Left cardiac atrium (tissue), 4 donors: ENCODE measurements at places on chromosomes 12 and 14. TPM values are rescaled to one million over a fixed set of nuclear protein-coding genes. Genes with fewer than 3 reads are reported as not detected.

ANG gene
- total RNA-seq, result 13.0 TPM

CCDC198 gene
- total RNA-seq, result not detected

GDF3 gene
- 0.24 TPM for total RNA-seq

DIO3 gene
- 1.1 TPM for total RNA-seq

OR10AD1 gene
- total RNA-seq, result not detected

C12orf54 gene
- total RNA-seq, result not detected

GPR137C gene
- 0.52 TPM for total RNA-seq

DLK1 gene
- 3.3 TPM for total RNA-seq

PTHLH gene
- 11.6 TPM for total RNA-seq

HCAR3 gene
- total RNA-seq, result 1.4 TPM

RFX4 gene
- total RNA-seq, result not detected

PCK2 gene
- total RNA-seq, result 11.5 TPM

STON2 gene
- 19.1 TPM for total RNA-seq

PACS2 gene
- 55.8 TPM for total RNA-seq

MANSC4 gene
- not detected for total RNA-seq

LMBR1L gene
- total RNA-seq, result 46.0 TPM

PRIMA1 gene
- 3.9 TPM for total RNA-seq

ADAM20 gene
- total RNA-seq, result 0.60 TPM

MIP gene
- 0.50 TPM for total RNA-seq

DHRS7 gene
- total RNA-seq, result 50.0 TPM

PZP gene
- total RNA-seq, result 0.42 TPM

C1S gene
- total RNA-seq, result 222 TPM

TAS2R42 gene
- not detected for total RNA-seq

REP15 gene
- 3.5 TPM for total RNA-seq

ASCL1 gene
- total RNA-seq, result not detected

RNASE7 gene
- not detected for total RNA-seq

UBR7 gene
- 20.5 TPM for total RNA-seq

INHBE gene
- total RNA-seq, result not detected

C12orf42 gene
- total RNA-seq, result not detected

CLEC4C gene
- not detected for total RNA-seq

SMIM41 gene
- 0.27 TPM for total RNA-seq

POTEG gene
- not detected for total RNA-seq

ADGRD1 gene
- total RNA-seq, result 254 TPM

PLCZ1 gene
- total RNA-seq, result not detected

ZNF705A gene
- total RNA-seq, result not detected

PIWIL1 gene
- not detected for total RNA-seq

MARK3 gene
- 81.7 TPM for total RNA-seq

DGKA gene
- total RNA-seq, result 17.3 TPM

DEPDC4 gene
- 0.53 TPM for total RNA-seq

KRT85 gene
- total RNA-seq, result not detected

OAS1 gene
- total RNA-seq, result 18.1 TPM

MIS18BP1 gene
- total RNA-seq, result 9.1 TPM

SOAT2 gene
- total RNA-seq, result not detected

GDF11 gene
- total RNA-seq, result 12.0 TPM

AMN gene
- 0.68 TPM for total RNA-seq
